Pancreas (tissue), 10 donors: ENCODE measurements at places on chromosomes 11 and 22. TPM values are rescaled to one million over a fixed set of nuclear protein-coding genes. Genes with fewer than 3 reads are reported as not detected.

Gene GVQW3
- 2.9 TPM for total RNA-seq

Gene TRIM22
- total RNA-seq: 10.8 TPM

Gene KCNJ1
- total RNA-seq: 0.12 TPM

Gene OR5B21
- total RNA-seq: not detected

Gene BTBD18
- not detected for total RNA-seq

Gene IFITM1
- 22.8 TPM for total RNA-seq

Gene CCDC89
- total RNA-seq: not detected

Gene ARAP1
- 38.9 TPM for total RNA-seq

Gene SLC37A2
- total RNA-seq: 7.3 TPM

Gene RIBC2
- total RNA-seq: 1.7 TPM

Gene LIN7C
- total RNA-seq: 10.7 TPM

GRCh38 chr11:112665291-112665690 lies 295.9 kb upstream of the NCAM1 start:
- DNase-seq: no peak

- DNase-seq: no peak
Measured at GRCh38 chr11:69249311-69250185, 44.4 kb upstream of the MYEOV start.

GRCh38 chr22:20528405-20528978 lies 21.1 kb downstream of the MED15 start:
- DNase-seq: no peak

GRCh38 chr11:93532281-93532789 lies 10.9 kb downstream of the SMCO4 start:
- no peak for DNase-seq

DNA sequence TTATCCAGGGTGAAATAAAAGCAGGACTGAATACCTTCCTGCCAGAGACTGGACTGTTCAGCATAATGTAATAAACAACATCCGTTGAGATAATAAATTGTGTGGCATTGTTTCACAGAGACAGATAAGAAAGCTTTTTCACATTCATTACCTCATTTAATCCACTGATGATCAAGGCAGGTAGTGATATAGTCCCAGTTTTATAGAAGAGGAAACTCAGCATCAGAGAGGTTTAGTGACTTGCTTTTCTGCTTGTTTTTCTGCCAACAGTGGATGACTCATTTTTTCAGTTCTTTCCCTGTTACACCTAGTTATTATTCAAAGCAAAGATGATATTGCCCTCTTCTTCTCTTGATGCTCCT lies 4.0 kb downstream of the MYO18B start:
- no peak for DNase-seq

GRCh38 chr11:19679952-19680828 lies 32.4 kb upstream of the NAV2 start:
- no peak for DNase-seq

GRCh38 chr11:125464270-125464662 lies 31.8 kb downstream of the FEZ1 start:
- DNase-seq: no peak

GRCh38 chr11:8871171-8871775 lies 39.7 kb upstream of the AKIP1 start:
- peak; percentile 47 for DNase-seq

- DNase-seq: no peak
Measured at GRCh38 chr11:100682247-100682969, 4.7 kb upstream of the ARHGAP42 start.

- no peak for DNase-seq
Measured at GRCh38 chr22:47928631-47929030, 1166.2 kb downstream of the TBC1D22A start.

- DNase-seq: peak; percentile 38
Measured at GRCh38 chr11:2728663-2729332, 29.0 kb upstream of the KCNQ1OT1 start.

DNA sequence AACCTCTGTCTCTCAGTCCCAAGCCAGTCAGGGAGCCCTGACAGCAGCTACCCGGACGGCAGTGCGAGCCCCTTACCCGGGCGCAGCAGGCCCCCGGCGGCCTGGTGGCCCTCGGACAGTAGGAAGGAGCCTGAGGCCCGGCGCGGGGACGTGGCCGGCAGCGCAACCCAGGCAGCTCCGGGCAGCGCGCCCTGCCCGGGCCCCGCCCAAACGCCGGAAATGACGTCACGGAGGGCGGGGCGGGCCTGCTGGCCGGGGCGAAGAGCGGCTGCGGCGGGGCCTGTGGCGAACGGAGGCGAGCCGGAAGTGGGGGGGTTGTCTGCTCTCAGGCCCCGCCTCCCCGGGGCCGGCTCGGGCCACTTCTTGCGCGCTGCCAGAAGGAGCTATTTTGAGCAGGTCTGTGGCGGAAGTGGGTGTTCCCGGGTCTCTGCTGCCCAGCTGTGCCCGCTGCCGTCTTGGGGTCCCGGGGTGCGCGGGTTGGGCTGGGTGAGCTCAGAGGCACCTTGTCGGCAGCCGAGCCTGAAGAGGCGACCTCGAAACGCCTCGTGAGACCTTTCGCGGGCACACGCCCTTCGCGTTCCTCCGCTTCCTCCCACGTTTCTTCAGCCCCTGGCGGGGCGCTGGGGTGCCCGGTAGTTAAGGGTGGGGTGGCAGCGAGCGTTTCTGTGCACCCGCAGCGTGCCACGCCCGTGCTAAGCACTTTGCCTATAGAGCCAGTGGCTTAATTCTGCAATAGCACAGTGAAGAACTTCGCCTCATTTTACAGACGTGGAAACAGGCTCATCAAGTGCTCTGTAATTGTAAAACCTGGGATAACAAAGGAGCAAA lies at the start of gene C11orf24:
C11orf24 (minus strand) TSS at position 193 of the 828 bp plus-strand sequence. CDS start 8,206 bp downstream, outside the sequence.
- peak; percentile 95 for DNase-seq

DNA sequence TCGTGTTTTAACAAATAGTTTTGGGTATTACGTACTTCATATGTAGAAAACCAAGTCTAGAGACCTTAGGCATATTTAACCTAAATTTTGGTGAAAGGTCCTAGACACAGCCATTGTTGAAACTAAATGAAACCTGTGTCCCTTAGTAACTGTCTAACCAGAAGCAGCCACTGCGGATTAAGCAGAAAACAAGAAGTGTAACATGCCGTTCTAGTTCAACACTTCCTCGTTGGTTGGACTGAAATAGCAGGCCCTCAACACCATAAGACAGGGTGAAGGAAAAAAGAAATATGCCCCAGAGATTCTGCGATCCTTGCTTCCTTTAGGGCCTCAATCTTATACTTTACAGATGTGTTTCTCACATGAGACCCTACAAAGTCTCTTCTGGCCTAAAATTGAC lies 2.0 kb downstream of the NAA40 start:
- no peak for DNase-seq

DNA sequence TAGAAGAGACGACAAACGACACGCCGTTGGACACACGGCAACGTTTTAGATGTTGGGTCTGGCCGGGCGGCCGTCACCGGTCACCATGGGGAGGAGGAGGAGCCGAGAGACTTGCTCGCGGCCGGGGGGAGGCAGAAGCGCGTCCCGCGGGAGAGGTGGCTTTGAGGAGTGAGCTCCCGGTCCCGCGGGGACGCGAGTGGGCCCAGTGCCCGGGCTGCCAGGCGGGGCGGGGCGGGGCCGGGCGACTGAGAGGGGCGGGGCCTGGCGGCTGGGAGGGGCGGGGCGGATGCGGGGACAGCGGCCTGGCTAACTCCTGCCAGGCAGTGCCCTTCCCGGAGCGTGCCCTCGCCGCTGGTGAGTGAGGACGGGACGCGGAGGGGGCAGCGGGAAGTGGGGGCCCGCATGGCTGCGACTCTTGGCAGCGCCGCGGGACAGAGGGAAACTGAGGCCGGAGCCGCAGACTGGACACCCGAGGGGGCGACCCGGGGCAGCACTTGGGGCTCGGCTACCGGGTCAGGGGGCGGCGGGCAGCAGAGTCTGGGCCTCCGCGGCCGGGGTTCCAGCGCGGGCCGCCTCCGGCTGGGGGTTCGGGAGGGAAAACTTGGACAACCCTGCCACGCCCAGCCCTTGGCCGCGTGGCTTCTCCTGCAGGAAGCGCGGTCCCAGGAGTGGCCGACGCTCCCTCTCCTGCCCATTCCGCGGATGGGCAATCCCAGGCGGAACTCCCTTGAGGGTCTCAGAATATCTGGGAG lies at the start of gene TSPO:
TSPO (plus strand) TSS at position 309 of the 752 bp plus-strand sequence. CDS start 7,680 bp downstream, outside the sequence.
- peak; percentile 92 for DNase-seq

- DNase-seq: no peak
Measured at GRCh38 chr11:74142624-74143023, 28.2 kb downstream of the C2CD3 start.

DNA sequence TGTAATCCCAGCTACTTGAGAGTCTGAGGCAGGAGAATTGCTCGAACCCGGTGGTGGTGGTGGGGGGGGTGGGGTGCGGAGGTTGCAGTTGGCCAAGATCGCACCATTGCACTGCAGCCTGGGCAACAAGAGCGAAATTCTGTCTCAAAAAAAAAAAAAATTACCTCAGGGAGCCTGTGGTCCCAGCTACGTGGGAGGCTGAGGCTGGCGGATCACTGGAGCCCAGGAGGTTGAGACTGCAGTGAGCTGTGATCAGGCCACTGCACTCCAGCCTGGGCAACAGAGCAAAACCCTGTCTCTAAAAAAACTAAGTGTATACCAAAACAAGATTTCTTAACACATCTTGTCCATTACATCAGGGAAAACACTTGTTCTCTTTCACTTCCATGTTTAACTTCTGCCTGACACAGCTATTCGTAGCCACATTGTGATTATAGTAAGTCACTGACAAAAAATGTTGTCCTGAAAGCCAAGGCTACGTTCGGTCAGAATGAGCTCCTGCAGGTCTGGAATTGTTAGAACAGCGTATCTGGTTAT lies 1.4 kb downstream of the TMEM80 start:
- DNase-seq: no peak

DNA sequence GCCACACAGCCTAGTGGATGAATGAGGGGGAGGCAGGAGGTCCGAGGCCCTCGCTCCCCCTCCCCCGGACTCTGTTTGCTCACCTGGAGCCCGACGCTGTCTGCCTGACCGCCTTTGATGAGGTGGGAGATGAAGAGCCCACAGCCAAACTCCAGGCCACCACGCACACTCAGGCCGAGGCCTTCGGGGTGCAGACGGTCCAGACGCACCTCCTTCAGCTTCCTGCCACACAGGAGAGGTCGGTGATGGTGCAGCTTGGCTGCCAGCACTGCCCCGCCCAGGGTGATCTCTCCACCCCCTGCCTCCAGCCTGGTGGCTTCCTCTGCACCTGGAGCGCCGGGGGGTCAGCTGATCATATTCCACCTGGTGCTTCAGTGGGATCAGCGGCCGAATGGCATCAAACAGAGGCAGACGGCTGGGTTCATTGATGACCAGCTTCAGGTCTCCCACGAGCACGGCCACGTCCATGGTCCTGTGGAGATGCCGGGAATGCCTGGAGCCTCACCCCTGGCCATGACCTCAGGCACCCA lies 13.1 kb downstream of the USH1C start:
- DNase-seq: no peak

DNA sequence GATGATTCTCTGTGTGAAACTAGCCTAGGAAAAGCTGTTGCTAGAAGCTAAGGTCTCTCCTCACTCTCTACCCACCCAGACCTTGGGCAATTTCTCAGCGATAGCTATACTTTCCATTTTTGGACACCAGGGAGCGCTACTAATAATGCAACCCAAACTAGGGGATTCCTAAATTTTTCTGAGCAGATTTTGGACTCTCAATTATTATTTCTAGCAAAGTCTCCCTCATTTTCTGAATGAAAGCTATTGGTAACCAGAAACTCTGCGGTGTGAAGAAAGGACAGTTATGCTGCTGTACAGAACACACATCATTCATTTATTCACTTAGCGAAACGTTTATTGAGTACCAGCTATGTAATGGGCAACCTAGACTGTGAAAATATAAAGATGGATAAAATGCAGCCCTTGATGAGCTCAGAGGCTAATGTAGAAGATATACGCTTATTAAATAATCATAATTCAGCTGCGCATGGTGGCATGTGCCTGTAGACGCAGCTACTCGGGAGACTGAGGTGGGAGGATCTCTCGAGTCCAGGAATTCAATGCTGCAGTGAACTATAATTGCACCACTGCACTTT lies 6.1 kb upstream of the STIM1 start:
- no peak for DNase-seq

GRCh38 chr11:17931595-17931994 lies 81.3 kb downstream of the SERGEF start:
- DNase-seq: no peak

GRCh38 chr22:27213294-27213693 lies 555.9 kb downstream of the MIAT start:
- DNase-seq: no peak

DNA sequence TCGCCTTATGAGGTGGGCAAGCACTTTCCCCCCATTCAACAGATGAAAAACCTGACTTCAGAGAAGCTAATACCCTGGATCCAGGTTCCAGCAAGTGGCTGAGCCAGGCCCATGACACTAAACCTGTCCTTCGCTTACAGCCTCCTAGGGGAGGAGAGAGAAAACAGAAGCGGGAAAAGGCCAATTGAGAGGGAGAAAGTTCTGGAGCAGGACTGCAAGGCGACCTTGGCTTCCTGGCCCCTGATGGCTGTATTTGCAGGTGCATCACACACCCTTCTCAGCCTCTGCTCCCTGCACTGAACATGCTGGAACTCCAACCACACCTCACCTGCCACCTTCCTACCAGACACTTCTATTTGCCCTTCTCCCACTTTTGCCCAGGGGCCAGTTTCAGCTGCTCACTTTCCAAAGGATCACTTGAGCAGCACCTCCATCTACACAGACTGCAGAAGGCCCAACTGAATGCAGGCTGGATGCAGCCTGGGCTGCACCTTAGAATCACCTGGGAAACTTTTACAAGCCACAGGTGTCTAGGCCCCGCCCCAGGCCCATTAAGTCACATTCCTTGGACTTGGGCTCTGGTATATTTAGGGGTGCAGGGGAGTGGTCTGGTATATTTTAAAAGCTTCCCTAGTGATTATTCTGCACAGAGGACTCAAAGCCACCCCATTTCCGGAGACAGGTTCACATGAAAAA lies 14.3 kb upstream of the ADA2 start:
- DNase-seq: no peak

DNA sequence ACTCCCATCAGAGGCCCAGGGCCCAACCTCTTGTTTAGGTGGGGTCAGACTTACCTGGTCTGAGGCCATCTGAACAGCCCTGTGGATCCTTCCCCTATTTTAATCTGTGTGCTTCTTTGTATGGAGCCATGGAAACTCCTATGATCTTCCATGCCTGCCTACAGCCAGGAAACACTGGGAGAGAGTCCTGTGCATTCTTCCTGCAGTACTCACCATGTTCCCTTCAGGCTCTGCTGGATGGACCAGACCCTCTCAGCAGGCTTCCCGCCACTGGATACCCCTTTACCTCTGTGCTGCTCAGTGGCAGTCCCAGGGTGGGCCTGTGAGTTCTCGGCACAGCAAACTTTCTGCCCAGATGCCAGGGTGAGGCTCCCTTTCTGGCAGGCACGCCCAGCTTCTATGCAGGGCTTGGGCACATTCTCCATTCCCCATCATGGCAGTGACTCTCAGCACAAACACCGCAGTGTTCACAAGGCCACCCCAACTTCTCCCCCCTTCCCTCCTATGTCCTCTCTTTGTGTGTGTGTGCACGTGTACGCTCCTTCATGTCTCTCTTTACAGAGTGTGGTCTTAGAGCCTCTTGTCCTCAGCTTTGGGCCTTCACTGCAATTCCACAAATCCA lies 34.8 kb downstream of the NEU3 start:
- DNase-seq: no peak

- DNase-seq: no peak
Measured at GRCh38 chr22:43666457-43666856, 145.6 kb downstream of the EFCAB6 start.
